Aorta (tissue), 5 donors: ENCODE measurements at places on chromosomes 4 and X. TPM values are rescaled to one million over a fixed set of nuclear protein-coding genes. Genes with fewer than 3 reads are reported as not detected.

DNA sequence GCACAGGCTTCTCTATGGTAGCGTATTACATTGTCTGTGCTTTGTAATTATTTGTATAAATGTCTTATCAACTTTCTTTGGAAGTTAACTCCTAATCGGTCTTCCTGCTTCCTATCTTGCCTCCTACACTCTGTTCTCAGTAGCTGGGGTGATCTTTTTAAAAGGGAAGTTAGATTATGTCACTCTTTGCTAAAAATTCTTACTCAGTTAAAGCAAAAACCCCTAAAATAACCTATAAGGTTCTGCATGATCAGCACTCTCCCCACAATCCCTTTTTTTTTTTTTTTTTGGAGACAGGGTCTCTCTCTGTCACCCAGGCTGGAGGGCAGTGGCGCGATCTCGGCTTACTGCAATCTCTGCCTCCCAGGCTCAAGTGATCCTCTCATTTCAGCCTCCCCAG, 2.6 kb upstream of the PRPS1 start:
- H3K27me3 ChIP-seq, result no peaks in the 10 kb centered on the region
- no peak for DNase-seq
- no peak overlapping the region for H3K27ac ChIP-seq
- H3K36me3 ChIP-seq, result no peaks in the 10 kb centered on the region

DNA sequence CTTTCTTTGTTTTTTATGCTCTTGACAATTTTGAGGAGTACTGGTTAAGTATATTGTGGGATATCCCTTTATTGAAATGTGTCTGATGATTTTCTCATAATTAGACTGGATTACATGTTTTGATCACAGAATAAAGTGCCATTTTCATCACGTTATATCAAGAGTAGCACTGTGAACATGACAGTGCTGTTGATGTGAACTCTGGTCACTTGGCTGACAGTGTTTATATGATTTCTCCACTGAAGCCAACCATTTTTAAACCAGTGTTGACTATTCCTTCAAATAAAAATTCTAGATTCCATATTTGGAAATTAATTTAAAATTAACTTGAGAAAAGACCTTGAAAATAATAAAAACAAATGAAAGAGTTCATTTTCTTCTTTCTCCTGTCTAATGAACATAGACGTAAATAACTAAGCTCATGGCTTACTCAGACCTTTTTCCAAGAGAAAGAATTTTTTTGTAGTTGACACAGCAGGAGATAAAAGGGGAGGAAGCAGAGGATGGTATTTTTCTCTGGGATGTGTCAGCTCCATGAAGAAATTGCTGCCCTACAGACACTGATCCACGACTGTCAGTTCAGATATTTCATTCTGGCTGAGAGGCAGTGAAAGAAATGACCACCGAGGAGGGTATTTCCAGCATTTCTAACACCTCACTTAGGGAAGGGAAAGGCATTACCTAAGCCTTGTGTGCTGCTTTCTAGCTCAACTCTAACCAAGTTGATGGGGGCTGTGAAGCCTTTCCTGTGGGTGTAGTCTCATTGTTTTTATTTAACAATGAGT, 150.9 kb upstream of the ANK2 start:
- H3K27ac ChIP-seq, result no peak overlapping the region
- DNase-seq, result no peak
- H3K4me1 ChIP-seq, result peaks cover 2% of the 10 kb centered on the region

DNA sequence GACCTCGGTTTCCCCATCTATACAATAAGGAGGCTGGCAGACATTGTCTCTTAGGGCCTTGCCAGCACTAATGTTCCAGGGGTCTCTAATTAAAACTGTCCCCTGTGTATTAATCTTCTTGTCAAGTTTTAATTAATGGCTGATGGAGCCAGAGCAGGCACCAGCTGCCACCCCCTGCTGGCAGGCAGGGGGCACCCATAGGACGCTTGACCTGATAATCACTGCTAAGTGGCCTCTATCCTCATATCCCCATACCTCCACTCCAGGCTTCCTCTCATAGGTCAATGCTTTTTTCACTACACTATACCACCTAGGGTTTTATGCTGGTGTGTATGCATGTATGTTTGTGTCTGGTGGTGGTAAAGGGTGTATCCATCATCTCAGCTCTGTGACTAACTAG, 89.4 kb downstream of the EFNB1 start:
- H3K4me1 ChIP-seq, result no peaks in the 10 kb centered on the region
- no peak for DNase-seq
- no peak overlapping the region for H3K27ac ChIP-seq

GRCh38 chr4:2261853-2262144, at the start of gene MXD4:
Gene MXD4, minus strand, starts transcription at chr4:2262109. Its CDS starts 129 bp downstream, at chr4:2261980.
- no peaks in the 10 kb centered on the region for H3K27me3 ChIP-seq
- H3K4me1 ChIP-seq, result no peaks in the 10 kb centered on the region
- H3K36me3 ChIP-seq, result no peaks in the 10 kb centered on the region
- no peak for DNase-seq

DNA sequence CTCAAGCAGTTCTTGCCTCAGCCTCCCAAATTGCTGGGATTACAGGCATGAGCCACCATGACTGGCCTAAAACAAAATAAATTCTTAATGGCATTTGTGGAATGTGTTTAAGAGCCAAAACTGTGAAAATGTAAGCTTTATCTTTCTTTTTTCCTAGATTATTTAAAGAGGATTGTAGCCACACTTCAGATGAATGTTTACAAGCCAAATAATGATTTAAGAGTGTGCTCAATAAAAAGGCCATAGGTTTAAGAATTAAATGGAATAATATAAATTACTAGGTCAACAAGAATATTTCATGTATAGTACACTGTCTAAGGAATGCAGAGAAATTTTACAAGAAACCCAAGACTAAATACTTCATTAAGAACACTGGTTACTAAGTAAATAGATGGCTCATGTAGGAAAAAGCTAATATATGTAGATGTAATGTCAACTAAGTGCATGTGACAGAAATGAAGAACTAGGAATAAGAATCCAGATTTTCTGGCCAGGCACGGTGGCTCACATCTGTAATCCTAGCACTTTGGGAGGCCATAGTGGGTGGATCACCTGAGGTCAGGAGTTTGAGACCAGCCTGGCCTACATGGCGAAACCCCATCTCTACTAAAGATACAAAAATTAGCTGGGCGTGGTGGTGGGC, 21.3 kb upstream of the UGDH start:
- H3K4me1 ChIP-seq, result no peaks in the 10 kb centered on the region
- H3K36me3 ChIP-seq, result no peaks in the 10 kb centered on the region
- no peak overlapping the region for H3K27ac ChIP-seq
- DNase-seq, result no peak

The RHOXF2B gene
- total RNA-seq, result not detected

The TKTL1 gene
- 0.23 TPM for total RNA-seq

The PRSS12 gene
- 0.18 TPM for total RNA-seq

The NUP54 gene
- 38.8 TPM for total RNA-seq

The C1QTNF7 gene
- total RNA-seq, result 15.5 TPM
